Endothelial cell (in vitro differentiated cells): ENCODE measurements at places on chromosomes 11 and 22. TPM values are rescaled to one million over a fixed set of nuclear protein-coding genes. Genes with fewer than 3 reads are reported as not detected.

GRCh38 chr22:36156515-36157419 is 3.8 kb downstream of the APOL3 start:
- peak overlapping the region; percentile 96 for H3K27ac ChIP-seq
- no peaks in the 10 kb centered on the region for H3K36me3 ChIP-seq
- peaks cover 33% of the 10 kb centered on the region for H3K4me1 ChIP-seq
- DNase-seq: peak; percentile 74

GRCh38 chr22:19506212-19506611 is 18.0 kb downstream of the CLDN5 start:
- peaks cover 1% of the 10 kb centered on the region for H3K27me3 ChIP-seq
- no peak for DNase-seq
- H3K27ac ChIP-seq: no peak overlapping the region

- DNase-seq: peak; percentile 50
- H3K36me3 ChIP-seq: no peaks in the 10 kb centered on the region
- no peaks in the 10 kb centered on the region for H3K27me3 ChIP-seq
- H3K27ac ChIP-seq: no peak overlapping the region
- no peak overlapping the region for H3K4me3 ChIP-seq
- H3K4me1 ChIP-seq: peaks cover 23% of the 10 kb centered on the region
Observed at GRCh38 chr11:124195189-124195734, 12.1 kb downstream of the OR10D3 start.

- H3K36me3 ChIP-seq: peaks cover 4% of the 10 kb centered on the region
- H3K27ac ChIP-seq: no peak overlapping the region
- peaks cover 8% of the 10 kb centered on the region for H3K4me1 ChIP-seq
- no peak overlapping the region for H3K4me3 ChIP-seq
- no peak for DNase-seq
Observed at GRCh38 chr11:102401905-102402304, 50.7 kb downstream of the TMEM123 start.

DNA sequence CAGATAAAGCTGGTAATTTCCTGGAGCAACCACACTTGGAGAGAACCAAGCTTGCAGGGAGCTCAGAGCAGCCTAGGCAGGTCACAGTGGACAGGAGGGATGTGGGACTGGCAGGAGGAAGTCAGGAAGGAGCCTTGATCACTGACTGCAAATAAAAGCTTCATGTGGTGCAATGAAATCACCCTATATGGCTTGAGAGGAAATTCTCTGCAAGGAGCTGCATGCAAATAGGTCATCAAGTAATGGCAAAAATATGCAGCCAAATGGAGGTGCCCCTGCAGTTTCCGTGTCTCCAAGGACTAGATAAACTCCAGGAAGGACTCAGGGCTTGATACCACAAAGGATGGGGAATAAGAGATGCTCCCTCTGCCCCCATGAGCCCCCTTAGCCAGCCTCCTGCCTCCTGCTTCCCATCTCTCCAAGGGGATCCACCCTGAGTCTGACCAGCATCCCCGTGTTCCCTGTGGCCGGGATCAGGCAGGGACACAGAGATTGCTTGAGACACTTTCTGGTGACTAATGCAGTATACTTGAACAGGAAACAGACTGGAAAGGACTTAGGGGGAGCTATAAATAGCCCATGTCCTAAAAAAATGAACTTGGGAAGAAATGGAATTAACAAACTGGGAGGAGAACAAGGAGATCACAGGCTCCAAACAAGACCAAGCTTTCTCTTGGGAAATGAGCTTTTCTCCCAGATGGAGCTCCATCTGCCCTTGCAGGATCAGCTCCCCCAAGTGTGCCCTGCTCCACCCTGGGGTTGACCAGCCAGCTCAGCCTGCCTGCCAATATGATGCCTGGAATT is 23.9 kb upstream of the MICAL2 start:
- peaks cover 43% of the 10 kb centered on the region for H3K4me1 ChIP-seq
- no peaks in the 10 kb centered on the region for H3K36me3 ChIP-seq
- H3K27ac ChIP-seq: no peak overlapping the region
- no peaks in the 10 kb centered on the region for H3K27me3 ChIP-seq

DNA sequence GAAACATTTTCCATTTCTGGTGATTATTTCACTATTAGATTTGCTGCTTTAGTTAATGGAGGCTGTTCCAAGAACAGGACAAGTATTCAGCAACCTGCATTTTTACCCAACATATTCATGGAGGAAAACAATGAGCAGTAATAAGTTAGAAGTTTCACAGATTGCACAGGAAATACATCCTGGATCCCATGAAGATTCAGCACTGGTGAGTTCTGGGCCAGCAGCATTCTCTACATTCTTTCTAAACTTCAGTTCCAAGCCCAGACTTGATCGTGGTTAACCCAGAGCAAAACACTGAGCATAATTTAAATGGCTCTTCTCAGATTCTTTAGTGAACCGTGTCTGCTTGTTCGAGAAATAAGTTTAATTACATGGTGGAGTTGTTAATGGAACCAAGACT is 3.8 kb downstream of the FJX1 start:
- DNase-seq: no peak
- peaks cover 8% of the 10 kb centered on the region for H3K27me3 ChIP-seq
- no peak overlapping the region for H3K4me3 ChIP-seq
- H3K27ac ChIP-seq: no peak overlapping the region
- peaks cover 6% of the 10 kb centered on the region for H3K36me3 ChIP-seq

Gene KBTBD3
- 3.1 TPM for total RNA-seq

Gene BLID
- total RNA-seq: not detected

Gene SRPRA
- 54.8 TPM for total RNA-seq

Gene ZDHHC13
- total RNA-seq: 18.2 TPM

Gene CST6
- not detected for total RNA-seq

Gene CELSR1
- 7.7 TPM for total RNA-seq

Gene TMEM191B
- 1.3 TPM for total RNA-seq
